ENCODE measurements at places on chromosomes 2 and 18.

GRCh38 chr2:145551686-145552085 lies 1031.8 kb upstream of the ZEB2 start:
- DNase-seq, result no peak

DNA sequence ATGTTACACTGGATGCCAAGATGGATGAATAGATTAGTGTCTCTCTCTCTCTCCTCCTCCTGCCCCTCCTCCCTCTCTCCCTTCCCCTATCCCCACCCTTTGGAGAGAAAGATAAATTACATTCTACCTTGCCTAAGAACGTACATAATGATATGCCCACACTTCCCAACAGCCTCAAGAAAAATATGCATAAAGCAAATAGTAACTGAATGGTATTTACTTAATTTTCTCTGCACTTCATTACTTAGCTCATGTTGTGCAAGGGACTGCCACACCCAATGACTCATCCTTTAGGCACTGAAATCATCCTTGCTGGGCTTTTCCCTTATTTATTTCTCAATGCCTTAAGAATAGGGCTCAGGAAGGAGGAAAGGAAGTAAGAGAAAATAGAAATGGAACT lies 137.3 kb upstream of the PID1 start:
- DNase-seq, result no peak

DNA sequence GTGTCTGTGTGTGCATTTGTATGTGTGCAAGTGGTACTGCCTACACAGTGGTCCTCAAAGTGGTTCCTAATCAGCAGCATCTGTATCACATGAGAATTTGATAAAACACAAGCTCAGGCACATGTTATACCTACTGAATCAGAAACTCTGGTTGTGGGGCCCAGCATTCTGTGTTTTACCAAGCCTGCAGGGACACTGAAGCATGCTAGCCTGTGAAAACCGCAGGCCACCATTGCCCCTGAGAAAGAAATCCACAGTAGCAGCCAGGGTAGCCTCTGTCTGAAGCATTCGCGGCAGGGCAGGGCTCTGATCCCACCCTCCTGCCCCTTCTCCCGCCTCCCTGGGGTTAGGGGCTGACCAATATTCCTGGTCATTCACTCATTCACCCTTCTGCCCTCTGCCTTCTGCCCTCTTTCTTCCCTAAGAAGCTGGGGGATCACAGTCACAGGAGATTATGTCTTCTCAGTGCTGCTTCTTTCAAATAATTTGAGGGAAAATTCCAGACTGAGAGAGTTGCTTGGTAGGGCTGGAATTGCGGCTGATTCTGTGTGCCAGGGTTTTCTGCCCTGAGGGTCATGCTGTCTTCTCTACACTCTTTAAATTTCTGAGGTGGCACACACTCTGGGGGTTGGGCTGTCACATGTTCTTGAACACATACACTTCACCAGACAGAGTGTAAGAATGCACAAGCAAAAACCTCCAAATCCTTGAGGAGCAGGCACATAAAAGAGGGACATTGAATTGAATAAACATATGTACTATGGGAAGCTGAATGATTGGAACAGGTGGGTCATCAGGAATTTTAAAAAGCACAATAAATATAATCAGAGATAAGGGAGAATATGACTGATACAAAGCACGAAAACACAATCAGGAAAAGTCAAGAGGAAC lies 126.6 kb upstream of the SEC11C start:
- no peak for DNase-seq

DNA sequence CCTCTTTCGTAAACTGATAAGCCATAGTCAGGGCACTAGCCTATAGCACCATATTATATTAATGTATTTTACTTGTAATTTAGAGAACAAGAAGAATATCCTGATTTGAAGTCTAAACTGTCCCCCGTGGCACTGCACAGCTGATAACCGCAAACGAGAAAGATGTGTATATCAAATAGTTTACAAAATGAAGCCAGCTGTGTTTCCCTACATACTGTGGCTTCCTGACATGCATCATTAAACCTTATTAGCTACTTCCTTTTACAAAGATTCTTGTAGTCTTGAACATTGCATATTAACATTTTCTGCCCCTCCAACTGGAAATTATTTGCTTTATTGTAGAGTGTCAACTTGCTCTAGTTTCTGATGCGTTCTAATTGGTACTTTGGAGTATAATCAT lies 153.5 kb upstream of the NFATC1 start:
- DNase-seq, result no peak

DNA sequence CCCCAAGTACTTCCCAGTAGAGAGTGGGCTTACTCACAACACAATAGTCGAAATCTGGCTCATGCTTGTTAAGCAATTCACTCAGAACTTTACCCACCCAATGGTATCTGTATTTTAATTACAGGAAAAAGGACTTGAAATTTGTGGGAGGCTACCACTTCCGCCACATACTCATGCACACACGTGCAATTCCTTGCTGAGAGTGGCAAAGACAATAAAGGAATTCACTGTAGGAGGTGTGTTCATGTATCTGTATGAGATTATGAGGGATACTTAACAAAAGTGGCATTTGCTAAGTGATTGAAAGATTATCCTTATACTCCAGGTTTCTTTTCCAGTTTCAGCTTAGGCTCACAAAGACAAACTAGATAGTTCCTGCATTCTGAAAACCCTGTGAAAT lies 14.9 kb upstream of the LYPD6 start:
- no peak for DNase-seq

GRCh38 chr2:54763636-54764291 lies 40.3 kb downstream of the EML6 start:
- no peak for DNase-seq

DNA sequence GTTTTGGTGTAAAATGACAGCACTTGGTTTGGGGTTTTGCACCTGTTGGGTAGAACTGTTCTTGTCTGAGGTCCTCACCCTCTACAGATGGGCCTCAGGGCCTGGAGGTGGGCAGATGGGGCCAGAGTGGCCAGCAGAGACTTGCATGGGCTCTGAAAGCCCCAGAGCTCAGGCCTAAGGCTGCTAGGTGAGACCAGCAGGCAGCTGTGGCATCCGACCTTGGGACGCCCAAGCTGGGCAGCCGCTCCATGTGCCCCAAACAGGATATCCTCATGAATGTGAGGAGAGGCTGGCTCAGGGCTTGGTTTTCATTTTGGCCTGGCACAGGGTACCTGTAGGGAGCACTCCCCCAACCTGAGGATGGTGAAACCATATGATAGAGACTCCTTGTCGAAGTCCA lies 38.3 kb downstream of the GBX2 start:
- DNase-seq, result no peak

GRCh38 chr2:176879426-176879995 lies 333.1 kb upstream of the HNRNPA3 start:
- DNase-seq, result no peak

- no peak for DNase-seq
Measured at GRCh38 chr18:56282234-56283104, 355.9 kb downstream of the TXNL1 start.

DNA sequence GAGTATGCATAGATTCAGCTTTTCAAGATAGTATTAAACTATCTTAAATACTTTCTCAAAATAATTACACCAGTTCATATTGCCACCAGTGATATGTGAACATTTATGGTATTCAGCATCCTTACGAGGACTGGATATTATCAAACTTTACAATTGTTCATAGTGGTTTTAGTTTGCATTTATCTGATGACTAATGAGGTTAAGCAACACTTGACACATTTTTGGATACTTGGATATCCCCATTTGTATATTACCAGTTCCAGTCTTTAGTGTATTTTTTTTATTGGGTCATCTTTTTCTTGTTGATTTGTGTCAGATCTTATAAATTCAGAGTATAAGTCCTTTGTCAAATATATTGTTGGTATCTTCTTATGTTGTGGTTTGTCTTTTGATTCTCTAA lies 128.4 kb downstream of the ASXL3 start:
- no peak for DNase-seq

- DNase-seq, result no peak
Measured at GRCh38 chr2:96342085-96342484, 6.5 kb downstream of the NCAPH start.

DNA sequence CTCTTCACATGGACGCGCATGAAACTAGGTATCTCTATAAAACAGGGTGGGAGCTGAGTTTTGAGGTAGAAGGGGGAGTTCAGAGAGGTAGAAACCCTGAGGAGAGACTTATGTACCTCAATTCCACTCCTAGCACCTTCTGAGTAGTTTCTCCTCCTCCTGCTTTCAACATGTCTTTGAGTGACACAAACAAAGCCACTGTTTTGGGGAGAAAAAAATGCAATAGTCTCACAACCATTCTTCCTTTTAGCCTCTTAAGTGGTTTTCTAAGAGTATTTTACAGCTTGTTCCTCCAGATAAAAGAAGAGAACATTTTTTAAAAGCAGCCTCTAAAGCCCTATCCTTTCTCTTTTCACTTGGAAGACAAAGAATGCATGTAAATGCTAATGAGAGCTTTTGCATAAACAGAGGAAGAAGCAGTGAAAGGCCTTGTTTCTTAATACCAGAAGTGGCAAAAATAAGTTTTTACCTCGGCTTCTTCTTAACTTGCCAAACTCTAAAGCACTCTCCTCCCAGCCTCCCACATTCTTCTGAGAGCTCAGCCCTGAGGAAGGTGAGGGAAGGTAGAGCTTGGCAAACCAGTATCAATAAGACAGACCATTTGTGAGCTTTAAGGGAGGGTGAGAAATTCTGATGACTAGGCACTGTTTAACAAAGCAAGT lies 1304.4 kb upstream of the ACVR2A start:
- no peak for DNase-seq

GRCh38 chr2:130263606-130264005 lies 65.4 kb upstream of the TUBA3E start:
- DNase-seq, result peak; percentile 42

- DNase-seq, result no peak
Measured at GRCh38 chr18:477565-477964, 22.9 kb downstream of the COLEC12 start.

- no peak for DNase-seq
Measured at GRCh38 chr2:5942204-5942603, 250.0 kb downstream of the SOX11 start.

- DNase-seq, result no peak
Measured at GRCh38 chr18:26082475-26082874, 7.9 kb downstream of the SS18 start.

- no peak for DNase-seq
Measured at GRCh38 chr2:160005476-160005875, 56.9 kb downstream of the PLA2R1 start.

DNA sequence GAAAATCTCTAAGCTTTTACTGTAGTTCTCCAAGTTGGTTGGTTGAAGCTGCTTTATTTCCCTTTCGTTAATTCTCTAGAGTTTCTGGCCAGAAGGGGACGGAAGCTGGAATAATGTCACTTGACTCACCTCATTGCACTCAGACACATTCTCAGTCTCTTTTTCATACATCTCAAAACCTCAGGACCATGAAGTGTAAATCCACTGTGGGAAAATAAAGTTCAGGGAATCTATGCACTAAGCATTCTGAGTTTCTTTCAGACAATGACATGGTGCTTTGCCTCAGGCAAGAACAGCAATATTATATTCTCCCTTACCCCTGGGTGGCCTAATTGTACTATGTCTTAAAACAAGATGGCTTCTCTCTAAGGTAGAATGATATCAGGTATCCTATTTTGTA lies 167.8 kb downstream of the PRPF40A start:
- DNase-seq, result no peak

DNA sequence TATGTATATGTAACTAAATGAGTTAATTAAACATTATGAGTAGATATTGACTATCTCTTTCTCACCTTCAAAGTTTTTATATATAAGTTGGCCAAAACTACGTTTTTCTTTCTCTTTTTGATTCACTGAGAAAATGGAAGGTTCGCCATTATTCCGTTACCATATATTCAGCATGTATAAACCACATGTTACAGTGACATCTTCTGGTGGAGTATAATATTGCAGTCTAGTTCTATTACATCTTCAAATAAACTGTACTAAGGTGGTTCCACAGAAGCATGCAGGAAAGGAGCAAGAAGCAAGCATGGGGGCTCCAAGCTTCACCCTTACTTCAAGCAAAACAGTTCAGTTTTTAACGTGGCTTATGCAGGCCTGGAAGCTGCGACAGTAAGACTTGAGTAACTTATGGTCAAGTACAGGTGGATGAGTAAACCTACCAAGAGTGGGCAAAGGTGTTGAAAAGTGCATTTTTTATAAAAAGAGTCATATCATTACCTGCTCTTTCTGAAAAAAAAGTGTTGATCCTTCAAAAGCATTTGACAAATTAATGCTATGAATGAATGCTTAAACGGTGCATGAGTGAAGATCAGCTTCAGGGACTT lies 129.8 kb upstream of the RAB6C start:
- DNase-seq, result no peak

GRCh38 chr18:51649796-51650195 lies 452.3 kb upstream of the MEX3C start:
- no peak for DNase-seq

DNA sequence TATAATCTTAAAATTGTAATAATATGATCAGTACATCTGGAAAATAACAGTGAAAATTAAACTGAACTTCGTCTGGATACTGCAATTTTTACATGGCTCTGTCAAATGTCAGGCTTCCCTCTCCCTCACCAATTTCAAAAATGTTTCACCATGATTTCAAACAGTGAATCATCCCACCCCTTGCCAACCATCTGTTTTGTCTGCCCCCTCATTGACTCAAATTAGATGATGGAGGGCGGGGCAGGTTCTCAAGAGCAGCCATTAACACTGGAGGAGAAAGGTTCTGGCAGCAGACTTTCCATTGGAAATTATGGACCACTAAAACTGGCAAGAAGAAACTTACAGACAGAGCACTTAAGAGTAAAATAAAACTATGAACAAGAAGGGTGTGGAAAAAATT lies 1195.7 kb upstream of the ZEB2 start:
- DNase-seq, result no peak

GRCh38 chr2:190843890-190844699 lies 36.5 kb upstream of the GLS start:
- no peak for DNase-seq

DNA sequence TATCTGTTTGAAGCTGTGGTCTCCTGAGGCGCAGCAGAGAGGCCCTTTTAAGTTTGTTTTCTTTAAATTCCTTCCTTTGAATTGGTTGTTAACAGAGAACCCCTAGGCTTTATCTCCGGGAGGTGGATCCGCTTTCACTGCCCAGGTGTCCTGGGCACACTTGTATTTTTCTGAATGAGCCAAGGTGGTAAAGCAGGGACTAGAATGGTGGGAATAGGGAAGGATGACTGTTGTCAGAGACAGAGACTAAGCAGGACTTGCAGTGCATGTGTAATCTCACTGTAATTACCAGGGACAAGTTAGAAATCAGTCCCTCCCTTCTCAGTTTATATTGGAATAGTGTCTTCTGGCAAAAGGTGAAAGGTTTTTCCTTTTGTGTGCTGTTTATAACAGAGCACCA lies 72.8 kb downstream of the PHLPP1 start:
- DNase-seq, result no peak

DNA sequence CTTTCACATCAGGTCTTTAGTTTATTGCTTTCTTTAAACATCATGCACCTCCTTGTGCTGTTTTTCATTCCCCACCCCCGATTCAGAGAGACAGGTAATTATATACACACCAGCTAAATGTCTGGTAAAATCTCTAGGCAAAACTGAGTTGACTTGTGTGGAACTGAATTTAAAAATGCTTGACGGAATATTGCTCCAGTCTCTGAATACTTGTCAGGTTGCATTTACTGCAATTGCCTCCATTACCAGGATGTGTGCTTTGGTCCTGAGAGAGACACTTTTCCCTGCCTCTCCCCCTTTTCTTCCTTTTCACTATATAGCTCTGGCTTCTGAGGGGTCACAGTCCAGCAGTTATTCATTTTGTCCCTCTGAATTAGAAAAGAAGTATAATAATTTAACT lies 104.0 kb downstream of the PTPRM start:
- no peak for DNase-seq

Data from upper lobe of left lung (tissue), 6 donors.